Tibial nerve (tissue), 4 donors: ENCODE measurements at places on chromosomes 3 and 15.

- DNase-seq = no peak
Observed at GRCh38 chr3:166570102-166570501, 732.9 kb upstream of the BCHE start.

DNA sequence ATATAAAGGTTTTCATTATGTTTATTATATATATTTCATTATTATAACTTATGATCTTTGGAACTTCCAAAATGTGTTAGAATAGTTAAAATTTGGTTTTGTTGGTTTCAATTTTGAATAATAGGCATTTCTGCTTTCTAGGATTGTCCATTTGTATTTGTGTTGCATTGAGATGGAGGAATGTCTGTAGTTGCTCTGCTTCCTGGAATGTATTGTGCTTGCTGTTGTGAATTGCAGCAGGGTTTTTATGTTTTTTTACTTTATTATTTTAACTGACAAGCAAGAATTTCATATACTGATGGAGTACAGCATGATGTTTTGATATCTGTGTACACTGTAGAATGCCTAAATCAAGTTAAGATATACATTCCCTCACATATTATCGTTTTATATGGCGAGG lies 247.4 kb downstream of the XXYLT1 start:
- no peak for DNase-seq

DNA sequence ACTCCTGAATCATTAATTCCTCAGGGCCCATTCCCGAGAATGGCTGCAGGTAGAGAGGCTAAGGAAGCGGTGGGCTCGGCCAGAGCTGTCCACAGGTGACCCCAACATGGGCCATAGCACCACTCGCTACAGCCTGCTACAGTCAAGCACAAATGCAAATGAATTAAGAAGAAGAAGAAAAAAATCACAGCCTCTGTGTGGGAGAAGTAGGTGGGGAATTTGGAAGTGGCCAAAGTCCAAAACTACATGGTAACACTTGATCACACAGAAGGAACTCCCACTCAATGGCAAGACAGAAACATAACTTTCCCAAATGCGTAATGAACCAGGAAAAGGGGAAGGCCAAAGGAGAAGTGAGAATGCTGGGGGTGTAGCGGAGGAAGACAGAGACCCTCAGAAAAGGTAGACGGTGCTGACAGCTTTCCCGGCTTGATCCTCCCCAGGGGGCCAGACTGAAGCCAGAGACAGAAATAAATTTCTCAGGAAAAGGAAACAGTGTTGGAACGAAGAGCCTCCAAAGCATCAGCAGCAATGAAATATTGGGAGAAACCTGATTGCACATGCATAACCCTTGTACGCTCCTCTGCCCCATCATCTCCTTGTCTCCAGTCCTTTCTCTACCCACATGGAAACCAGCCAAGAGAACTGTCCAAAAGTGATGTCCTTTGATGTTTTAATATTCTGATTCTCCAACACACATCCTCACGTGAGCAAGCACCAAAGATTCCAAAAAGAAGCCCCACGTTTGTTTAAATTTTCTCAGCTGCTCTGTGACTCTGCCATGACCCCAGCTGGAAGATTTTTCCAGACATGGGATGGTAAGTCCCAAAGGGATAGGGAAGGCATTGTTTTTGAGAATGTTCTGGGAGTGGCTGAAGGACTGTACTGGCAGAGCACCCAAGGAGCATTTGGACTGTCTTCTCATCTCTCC lies 107.6 kb downstream of the OXNAD1 start:
- no peak for DNase-seq

DNA sequence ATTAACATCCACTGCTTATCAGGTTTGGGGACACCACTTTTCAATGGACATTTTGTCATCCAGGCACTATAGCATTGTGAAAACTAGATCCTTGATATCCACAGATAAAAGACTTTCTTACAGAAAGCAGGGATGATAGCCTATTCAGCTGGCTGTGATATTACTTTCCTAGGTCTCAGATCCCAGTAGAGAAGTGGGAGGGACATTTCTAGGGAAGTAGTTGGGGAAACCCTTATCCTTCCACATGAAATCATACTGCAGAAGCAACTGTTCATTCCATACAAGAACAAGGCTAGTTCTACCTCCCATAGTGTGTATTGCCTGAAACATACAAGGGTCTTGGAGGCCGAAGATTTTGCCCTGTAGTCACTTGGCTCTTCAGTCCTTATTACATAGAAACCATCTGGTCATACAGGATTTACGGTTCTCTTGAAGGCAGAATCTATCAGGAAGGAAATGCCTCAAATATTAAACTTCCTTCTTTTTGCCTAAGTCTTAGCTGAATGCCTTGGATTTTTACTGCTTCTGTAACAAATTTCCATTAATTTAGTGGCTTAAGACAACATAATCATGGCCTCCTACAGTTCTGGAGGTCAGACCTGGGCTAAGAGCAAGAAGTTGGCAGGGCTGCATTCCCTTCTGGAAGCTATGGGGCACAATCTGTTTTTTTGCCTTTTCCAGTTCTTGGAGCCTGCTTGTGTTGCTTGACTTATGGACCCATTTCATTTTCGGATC lies 119.4 kb downstream of the ECT2 start:
- DNase-seq = no peak

- no peak for DNase-seq
Observed at GRCh38 chr3:29468187-29468586, 187.3 kb downstream of the RBMS3 start.

- DNase-seq = no peak
Observed at GRCh38 chr15:99455789-99456160, 110.0 kb upstream of the MEF2A start.

DNA sequence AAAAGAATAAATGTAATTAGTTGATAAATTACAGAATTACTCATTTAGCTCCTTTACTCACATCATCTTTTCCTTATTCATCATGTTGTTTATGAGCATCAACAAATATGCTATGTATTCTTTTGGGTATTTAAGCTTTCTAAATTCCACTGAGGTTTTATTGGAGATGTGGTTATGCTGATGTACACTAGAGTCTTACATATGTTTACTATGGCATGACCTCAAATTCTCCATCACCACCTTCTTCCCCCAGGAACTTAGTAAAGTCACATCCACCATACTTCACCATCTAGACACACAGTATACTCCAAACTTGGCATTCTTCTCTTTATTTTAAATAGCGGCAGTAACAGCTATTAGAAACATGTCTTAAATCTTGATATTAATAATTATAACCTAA lies 74.1 kb upstream of the MELTF start:
- no peak for DNase-seq

DNA sequence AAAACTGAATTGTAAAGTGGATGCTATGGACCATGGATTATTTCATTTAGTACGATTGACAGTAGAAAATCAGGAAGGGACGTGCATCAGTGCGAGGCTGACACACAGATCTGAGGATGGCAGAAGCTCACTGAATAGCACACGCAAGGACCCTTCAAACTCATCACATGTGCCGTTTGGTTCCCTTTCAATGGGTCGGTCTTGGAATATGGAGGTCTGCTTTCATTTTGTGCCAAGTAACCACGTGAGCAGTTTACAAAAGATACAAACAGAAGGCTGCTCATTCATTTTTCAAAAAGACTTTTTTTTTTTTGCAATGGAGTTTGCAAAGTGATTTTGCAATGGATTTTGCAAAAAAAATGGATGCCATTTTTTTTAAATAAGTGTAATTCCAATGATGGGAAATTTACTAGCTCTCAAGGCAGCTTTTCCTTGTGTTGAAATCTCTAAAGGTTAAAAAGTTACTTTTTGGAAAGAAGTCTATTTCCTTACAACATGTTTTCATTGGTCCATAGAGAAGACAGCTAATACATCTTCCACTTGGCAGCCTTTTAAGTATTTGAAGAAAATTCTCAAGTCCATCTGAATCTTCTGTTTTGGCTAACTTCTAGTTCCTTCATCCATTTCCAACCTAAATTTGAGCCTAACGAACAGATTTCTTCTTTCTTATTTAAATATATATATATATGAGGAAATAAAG lies 392.3 kb upstream of the TPRG1 start:
- no peak for DNase-seq

DNA sequence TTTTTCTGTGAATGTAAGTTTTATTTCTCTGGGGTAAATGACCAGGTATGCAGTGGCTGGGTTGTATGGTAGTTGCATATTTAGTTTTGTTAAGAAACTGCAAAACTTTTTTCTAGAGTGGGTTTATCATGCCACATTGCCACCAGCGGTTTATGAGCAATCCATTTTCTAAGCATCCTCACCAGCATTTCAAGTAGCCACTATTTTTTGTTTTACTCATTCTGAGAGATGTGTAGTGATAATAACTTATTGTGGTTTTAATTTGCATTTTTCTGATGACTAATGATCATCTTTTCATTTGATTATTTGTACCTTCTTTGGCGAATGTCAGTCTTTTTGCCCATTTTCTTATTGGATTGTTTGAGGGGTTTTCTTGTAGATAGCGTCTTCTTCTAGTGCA lies 56.2 kb downstream of the SPRED1 start:
- no peak for DNase-seq

DNA sequence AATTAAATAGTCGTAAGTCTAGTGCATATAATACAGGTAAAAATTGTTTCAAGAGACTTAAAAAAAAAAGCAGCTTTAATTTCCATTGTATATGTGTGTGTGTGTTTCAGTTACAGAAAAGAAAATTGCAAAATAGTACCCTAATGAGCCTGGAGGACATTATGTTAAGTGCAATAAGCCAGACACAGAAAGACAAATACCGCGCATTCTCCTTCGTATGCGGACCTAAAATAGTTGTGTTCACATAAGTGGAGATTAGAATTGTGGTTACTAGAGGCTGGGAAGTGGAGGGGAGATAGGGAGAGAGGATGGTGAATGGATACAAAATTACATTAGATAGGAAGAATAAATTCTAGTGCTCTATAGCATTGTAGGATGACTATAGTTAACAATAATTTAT lies 3.6 kb downstream of the MESD start:
- DNase-seq = no peak

- DNase-seq = no peak
Observed at GRCh38 chr3:119019767-119020518, 14.7 kb downstream of the IGSF11 start.

GRCh38 chr3:134364061-134364935 lies 9.9 kb downstream of the AMOTL2 start:
- peak; percentile 88 for DNase-seq

DNA sequence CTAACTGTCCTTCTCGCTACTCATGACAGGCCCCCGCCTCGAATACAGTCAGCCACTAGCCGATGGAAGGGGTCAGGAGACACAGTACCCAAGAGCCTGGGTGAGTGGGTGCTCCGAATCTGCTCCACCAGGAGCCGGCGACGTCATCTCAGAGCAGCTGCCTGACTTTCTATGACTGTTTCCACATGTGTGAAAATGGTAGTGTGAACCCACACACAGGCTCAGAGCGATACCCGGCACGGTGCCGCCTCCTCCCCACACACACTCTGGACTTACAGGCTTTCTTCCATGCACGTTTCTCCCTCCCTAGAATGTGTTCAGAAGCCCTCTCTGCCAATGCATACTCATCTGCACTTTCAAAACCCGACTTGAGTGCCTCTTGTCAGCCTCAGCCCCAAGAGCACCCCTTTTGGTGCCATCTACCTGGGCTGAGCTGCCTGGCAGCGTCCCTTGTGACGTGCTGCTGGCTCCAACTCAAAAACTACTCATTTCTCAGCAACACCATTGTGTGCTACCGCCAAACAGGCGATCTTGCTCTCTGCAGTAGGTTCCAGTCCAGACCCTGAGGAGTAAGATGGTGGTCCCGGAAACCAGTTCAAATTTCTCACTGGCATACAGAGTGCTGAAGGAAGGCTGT lies 29.7 kb downstream of the VGLL4 start:
- DNase-seq = no peak

GRCh38 chr15:84876269-84876668 lies 8.2 kb upstream of the SLC28A1 start:
- DNase-seq = no peak

- no peak for DNase-seq
Observed at GRCh38 chr15:85556618-85556895, 176.2 kb downstream of the AKAP13 start.

GRCh38 chr3:172470588-172470987 lies 22.3 kb upstream of the GHSR start:
- DNase-seq = no peak

DNA sequence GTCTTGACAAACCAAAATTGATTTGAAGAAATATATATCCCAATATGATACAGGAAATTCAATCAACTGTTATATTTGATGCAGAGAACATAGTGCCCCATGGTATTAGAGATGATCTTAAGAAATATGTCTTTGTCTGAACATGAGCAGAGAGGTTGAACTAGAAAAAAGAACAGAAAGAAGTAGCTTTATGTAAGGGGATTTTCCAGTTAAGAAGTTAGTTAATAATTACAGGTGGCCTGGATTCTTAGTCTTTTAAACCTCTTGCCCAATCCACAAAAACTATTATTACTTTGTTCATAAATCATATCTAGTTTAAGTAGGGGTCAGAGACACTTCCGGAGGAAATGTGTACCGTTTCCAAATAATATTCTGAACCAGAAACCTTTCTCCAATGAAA lies 1186.7 kb upstream of the EPHA6 start:
- DNase-seq = no peak

- DNase-seq = no peak
Observed at GRCh38 chr3:143885780-143886427, 37.6 kb upstream of the SLC9A9 start.

- no peak for DNase-seq
Observed at GRCh38 chr3:78483090-78483489, 1284.7 kb downstream of the ROBO1 start.

DNA sequence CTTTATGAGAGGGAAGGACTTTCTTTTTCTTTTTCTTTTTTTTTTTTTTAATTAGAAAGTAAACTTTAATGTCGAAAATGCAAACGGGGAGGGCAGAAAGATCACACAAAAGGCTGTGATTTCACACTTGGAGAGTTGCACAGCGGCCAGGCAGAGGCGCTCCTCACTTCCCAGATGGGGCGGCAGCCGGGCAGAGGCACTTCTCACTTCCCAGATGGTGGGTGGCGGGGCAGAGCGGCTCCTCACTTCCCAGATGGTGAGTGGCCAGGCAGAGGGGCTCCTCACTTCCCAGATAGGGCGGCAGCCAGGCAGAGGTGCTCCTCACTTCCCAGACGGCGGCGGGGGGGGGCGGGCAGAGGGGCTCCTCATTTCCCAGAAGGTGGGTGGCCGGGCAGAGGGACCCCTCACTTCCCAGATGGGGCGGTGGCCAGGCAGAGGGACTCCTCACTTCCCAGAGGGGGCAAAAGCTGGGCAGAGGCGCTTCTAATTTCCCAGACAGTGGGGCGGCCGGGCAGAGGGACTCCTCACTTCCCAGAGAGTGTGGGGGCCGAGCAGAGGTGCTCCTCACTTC lies 88.6 kb downstream of the ATP2B2 start:
- no peak for DNase-seq

GRCh38 chr15:101044625-101045235 lies 125.6 kb downstream of the LRRK1 start:
- DNase-seq = no peak

- DNase-seq = no peak
Observed at GRCh38 chr15:83695246-83695645, 41.3 kb downstream of the ADAMTSL3 start.

- DNase-seq = peak; percentile 80
Observed at GRCh38 chr15:64686130-64686735, 89.2 kb downstream of the RBPMS2 start.

DNA sequence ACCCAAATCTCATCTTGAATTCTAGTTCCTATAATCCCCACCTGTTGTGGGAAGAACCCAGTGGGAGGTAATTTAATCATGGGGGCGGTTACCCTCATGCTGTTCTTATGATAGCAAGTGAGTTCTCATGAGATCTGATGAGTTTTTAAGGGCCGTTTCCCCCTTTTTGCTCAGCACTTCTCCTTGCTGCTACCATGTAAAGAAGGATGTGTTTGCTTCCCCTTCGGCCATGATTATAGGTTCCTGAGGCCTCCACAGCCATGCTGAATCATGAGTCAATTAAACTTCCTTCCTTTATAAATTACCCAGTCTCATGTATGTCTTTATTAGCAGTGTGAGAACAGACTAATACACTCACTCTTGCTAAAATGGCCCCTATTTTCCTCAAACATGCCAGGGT lies 374.7 kb downstream of the TUSC7 start:
- no peak for DNase-seq
